ENCODE measurements at places on chromosomes 1 and 21. TPM values are rescaled to one million over a fixed set of nuclear protein-coding genes. Genes with fewer than 3 reads are reported as not detected.

The TMEM240 gene
- total RNA-seq: 1.4 TPM

The NBPF11 gene
- 2.7 TPM for total RNA-seq

The DIO1 gene
- total RNA-seq: not detected

The DNAI4 gene
- 1.9 TPM for total RNA-seq

The THEM5 gene
- total RNA-seq: not detected

The VASH2 gene
- 0.13 TPM for total RNA-seq

The KRTAP11-1 gene
- not detected for total RNA-seq

The NPPA gene
- not detected for total RNA-seq

All from dermis microvascular lymphatic vessel endothelial cell (primary cell).